ENCODE measurements at places on chromosomes 12 and 14.

DNA sequence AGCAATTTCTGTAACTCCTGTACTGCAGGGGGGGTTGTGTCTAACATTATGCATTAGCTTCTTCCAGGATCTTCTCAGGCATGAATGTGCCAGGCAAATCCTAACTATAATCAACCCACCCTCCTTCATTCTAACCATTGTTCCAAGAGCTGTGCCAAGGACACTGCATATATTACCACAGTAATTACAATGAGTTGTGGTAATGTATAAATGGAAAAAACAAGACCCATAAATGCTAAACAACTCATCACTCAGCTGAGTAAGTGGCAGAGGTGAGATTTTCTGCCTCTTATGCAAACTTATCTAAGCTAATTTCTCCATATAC is 80.6 kb downstream of the PRKD1 start:
- no peak for DNase-seq

GRCh38 chr14:55512421-55512820 is 67.6 kb upstream of the KTN1 start:
- no peak for DNase-seq

GRCh38 chr12:132619386-132620112 is 973 bp downstream of the P2RX2 start:
- no peak for DNase-seq

- no peak for DNase-seq
Observed at GRCh38 chr12:23464241-23464812, 485.1 kb downstream of the SOX5 start.

DNA sequence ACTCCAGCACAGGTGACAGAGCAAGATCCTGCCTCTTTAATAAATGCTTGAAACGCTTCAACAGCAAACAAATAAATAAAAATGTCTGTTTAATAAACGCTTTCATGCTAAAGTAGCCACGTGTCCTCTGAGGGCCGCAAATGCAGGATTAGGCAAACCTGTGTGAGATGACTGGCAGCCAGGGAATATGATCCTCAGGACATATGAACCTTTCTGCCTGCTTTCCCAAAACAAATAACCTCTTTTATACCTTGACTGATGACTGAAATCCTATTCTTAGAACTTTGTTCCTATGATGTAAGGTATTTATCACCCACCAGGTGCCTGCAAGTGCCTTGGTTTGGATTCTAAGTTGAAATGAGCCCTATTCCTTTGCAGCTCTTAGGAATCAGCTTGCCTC is 14.5 kb upstream of the FLVCR2 start:
- no peak for DNase-seq

GRCh38 chr12:56190695-56191155 is 1.4 kb upstream of the SMARCC2 start:
- DNase-seq: no peak

DNA sequence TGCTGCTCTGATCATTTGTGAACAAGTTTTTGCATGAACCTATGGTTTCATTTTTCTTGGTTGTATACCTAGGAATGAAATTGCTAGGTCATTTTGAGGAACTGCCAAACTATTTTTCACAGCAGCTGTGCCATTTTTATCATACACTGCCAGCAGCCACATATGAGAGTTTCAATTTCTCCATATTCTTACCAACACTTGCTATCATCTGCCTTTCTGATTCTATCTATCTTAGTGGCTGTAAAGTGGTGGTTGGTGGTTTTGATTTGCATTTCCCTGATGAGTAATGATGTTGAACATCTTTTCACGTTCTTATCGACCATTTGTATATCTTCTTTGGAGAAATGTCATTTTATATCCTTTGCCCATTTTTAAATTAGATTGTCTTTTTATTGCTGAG is 146.1 kb downstream of the C12orf75 start:
- peak; percentile 19 for DNase-seq

- no peak for DNase-seq
Observed at GRCh38 chr12:57732726-57733593, 5.6 kb downstream of the AGAP2 start.

DNA sequence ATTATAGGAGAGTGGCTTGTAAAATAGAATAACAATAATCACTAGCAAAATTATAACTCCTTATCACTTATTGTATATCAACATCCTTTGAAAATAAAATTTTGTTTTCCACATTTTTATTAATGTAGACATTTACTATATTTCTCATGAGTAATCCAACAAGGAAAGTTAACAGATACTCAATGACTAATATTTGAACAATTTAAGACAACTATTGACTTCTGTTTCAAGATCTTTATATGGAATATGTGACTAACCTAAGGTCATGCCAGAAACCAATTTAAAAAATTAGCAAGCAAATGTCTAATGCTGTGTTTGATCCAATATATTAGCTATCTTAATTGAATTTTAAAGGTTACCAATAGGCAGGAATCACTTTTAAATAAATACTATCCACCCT is 638.5 kb upstream of the FLRT2 start:
- DNase-seq: no peak

- no peak for DNase-seq
Observed at GRCh38 chr14:103820908-103821307, 26.5 kb downstream of the PPP1R13B start.

DNA sequence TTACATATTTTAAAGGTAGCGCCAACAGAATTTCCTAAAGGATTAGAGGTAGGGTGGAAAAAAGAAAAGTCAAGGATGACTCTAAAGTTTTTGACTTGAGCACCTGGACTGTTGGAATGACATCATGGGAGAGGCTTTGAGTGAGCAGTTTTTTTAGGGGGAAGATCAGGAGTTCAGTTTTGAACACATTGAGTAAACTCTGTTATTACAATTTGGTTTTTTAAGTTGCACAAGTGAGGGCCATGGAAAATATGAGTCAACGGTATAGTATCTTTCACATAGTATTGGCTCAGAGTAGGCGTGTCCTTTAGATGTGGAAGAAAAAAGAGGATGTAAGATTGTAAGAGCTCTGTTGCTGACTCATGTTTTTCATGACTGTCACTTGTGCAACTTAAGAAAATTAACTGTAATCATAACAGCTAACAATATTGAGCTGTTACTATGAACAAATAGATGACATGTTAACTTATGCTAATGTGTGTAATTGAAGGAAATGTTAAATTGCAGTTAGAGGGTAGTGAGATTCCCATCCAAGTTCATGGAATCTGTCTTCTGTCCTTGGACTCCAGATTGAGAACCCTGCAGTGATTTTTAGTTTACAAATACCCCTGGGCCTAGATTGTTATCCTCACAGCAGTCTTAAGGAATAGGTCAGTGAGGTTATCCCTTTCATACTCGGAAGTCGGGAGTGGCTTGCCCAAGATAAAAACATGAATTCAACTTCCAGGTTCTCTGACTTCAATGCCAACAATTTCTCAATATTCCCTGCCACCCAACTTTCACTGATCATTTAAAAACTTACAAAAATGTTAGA is 48.2 kb upstream of the ATP2B1 start:
- DNase-seq: peak; percentile 93

DNA sequence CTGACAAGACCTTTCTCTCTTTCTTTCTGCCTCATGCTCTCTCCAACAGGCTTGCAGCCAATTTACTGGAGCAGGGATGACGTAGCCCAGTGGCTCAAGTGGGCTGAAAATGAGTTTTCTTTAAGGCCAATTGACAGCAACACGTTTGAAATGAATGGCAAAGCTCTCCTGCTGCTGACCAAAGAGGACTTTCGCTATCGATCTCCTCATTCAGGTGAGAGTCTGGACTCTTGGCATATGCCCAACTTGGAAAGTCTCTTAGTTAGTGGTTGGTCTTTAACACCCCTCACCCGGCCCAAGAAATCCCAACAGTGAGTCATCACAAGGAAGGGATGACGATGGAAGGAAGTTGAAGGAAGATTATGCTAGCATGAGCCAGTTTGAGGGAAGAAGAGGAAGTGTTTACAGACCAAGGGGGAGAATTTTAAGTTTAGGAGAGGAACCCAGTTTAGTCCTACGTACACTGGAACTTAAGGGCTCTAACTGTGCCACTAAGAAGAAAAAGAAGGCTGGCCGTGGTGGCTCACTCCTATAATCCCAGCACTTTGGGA is 189.7 kb downstream of the ETV6 start:
- DNase-seq: no peak
